ENCODE measurements at places on chromosomes 7 and 10. TPM values are rescaled to one million over a fixed set of nuclear protein-coding genes. Genes with fewer than 3 reads are reported as not detected.

- no peaks in the 10 kb centered on the region for H3K36me3 ChIP-seq
- H3K4me1 ChIP-seq = no peaks in the 10 kb centered on the region
- DNase-seq = no peak
- H3K27me3 ChIP-seq = no peaks in the 10 kb centered on the region
- no peak overlapping the region for H3K27ac ChIP-seq
Measured at GRCh38 chr7:112056409-112056808, 149.8 kb downstream of the DOCK4 start.

GRCh38 chr7:151726652-151727578 lies 150.0 kb downstream of the PRKAG2 start:
- no peak overlapping the region for H3K27ac ChIP-seq
- no peak overlapping the region for H3K4me3 ChIP-seq
- no peaks in the 10 kb centered on the region for H3K36me3 ChIP-seq
- H3K4me1 ChIP-seq = peaks cover 4% of the 10 kb centered on the region
- H3K27me3 ChIP-seq = no peaks in the 10 kb centered on the region

DNA sequence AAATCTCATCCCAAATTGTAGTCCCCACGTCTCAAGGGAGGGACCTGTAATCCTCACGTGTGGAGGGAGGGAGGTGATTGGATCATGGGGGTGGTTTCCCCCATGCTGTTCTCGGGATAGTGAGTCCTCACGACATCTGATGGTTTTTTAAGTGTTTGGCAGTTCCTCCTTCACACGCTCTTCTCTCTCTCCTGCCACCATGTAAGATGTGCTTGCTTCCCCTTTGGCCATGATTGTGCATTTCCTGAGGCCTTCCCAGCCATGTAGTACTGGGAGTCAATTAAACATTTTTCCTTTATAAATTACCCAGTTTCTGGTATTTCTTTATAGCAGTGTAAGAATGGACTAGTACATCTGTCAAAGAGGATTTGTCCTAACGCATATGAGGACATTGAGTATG lies 59.5 kb downstream of the RGS10 start:
- no peaks in the 10 kb centered on the region for H3K4me1 ChIP-seq
- no peaks in the 10 kb centered on the region for H3K36me3 ChIP-seq
- no peaks in the 10 kb centered on the region for H3K27me3 ChIP-seq
- H3K4me3 ChIP-seq = no peak overlapping the region
- no peak for DNase-seq

The RINT1 gene
- 16.6 TPM for total RNA-seq

The PFKFB3 gene
- total RNA-seq = 116 TPM

DNA sequence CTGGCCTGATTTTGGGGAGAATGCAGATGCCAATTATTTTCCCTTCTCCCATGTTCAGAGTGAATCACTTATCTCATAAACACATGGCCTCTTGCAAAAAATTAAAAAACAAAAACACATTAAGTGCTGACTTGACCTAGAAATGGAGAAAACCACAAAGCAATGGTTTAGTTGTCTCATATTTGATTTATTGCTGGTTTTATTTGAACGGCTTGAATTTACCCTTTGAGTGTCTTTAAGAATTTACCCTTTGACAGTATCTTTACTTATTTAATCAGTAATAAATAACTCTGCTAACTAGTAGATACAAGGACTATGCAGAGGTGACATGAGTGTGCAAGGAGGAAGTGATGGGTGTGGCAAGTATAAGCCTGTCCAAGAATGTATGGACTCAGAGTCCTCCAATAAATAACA lies 68.1 kb upstream of the GSDME start:
- H3K4me3 ChIP-seq = no peak overlapping the region
- no peaks in the 10 kb centered on the region for H3K36me3 ChIP-seq

DNA sequence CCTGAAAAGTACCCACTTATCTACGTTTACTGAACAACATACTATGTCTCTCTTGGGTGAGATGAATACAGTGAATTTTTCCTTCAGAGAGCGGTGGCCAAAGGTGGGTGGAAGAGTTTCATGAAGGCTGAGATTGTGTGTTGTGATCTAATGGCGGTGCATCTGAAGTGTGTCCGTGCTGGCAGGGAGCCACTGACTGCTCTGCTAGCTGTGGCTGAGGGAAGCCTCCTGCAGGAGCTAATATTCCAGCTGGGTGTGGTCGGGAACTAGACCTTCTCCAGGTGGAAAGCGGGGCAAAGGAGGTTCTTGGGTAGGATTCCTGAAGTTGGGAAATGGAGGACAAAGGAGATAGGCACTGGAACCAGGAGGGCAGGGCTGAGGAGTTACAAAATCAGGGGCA lies 69.2 kb upstream of the GRB10 start:
- H3K27me3 ChIP-seq = no peaks in the 10 kb centered on the region
- H3K36me3 ChIP-seq = no peaks in the 10 kb centered on the region
- no peak overlapping the region for H3K27ac ChIP-seq

DNA sequence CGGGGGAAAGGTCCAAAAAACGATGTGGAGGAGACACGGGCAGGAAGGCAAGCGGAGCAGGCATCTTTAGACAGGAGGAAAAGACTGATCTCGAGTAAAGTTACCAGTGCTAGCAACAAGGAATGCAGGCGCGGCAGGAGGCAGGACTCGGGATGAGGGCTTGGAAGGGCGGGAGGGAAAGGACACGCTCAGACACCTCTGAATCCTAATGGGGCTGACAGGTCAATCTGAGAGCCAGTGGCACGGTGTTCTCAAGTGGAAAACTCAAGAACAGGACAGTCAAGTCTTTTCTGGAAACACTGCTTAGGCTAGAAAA lies 155.3 kb upstream of the COBL start:
- DNase-seq = no peak
- H3K4me3 ChIP-seq = no peak overlapping the region
- no peak overlapping the region for H3K27ac ChIP-seq
- no peaks in the 10 kb centered on the region for H3K4me1 ChIP-seq
- no peaks in the 10 kb centered on the region for H3K36me3 ChIP-seq
- no peaks in the 10 kb centered on the region for H3K27me3 ChIP-seq

DNA sequence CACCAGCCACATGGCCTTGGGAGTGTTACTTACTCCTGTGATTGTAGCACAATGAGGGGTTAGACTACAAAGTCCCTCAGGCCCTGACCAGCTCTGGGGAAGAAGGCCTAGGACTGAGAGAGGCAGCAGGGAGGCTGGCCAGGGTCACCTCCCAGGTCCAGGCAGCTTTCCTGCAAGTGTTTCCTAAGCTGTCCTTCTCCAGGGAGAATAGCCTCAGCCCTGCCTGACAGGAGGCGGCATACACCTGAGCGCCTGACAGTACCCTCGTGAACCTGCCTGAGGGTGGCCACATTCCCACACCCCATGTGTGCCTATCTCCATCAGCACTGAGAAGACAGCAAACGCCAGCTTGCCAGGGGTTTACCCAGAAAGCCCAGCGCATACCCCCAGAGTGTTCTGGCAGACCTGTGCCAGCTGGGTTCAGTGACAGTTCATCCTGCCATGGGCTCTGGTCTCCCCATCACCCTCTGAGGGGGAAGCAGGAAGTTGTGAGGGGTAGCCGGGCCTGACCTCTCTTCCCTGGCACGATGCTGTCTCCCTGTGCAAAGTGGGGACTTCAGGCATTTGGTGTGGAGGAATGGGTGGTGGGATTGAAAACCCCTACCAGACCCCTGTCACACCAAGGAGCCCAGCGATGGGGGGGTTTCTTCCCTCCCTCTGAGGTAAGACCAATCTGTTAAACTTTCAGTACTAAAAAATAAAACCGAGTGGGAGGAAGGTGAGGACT lies 56.3 kb upstream of the CAMK2B start:
- peak overlapping the region; percentile 84 for H3K27ac ChIP-seq
- no peak for DNase-seq
- no peaks in the 10 kb centered on the region for H3K4me1 ChIP-seq

The HSPB1 gene
- 1,225 TPM for total RNA-seq

GRCh38 chr7:155763691-155764437 lies 48.4 kb downstream of the SHH start:
- peaks cover 4% of the 10 kb centered on the region for H3K36me3 ChIP-seq
- no peak overlapping the region for H3K4me3 ChIP-seq
- no peaks in the 10 kb centered on the region for H3K4me1 ChIP-seq
- H3K27me3 ChIP-seq = no peaks in the 10 kb centered on the region
- no peak overlapping the region for H3K27ac ChIP-seq

GRCh38 chr10:35420827-35421552 lies 84.7 kb downstream of the CCNY start:
- no peak for DNase-seq
- H3K27ac ChIP-seq = no peak overlapping the region
- no peaks in the 10 kb centered on the region for H3K36me3 ChIP-seq
- H3K4me1 ChIP-seq = peaks cover 2% of the 10 kb centered on the region
- no peak overlapping the region for H3K4me3 ChIP-seq

The SLC13A1 gene
- not detected for total RNA-seq

GRCh38 chr10:103931603-103932002 lies 13.6 kb upstream of the STN1 start:
- H3K27ac ChIP-seq = no peak overlapping the region
- no peaks in the 10 kb centered on the region for H3K36me3 ChIP-seq
- H3K4me1 ChIP-seq = no peaks in the 10 kb centered on the region
- no peaks in the 10 kb centered on the region for H3K27me3 ChIP-seq
- no peak for DNase-seq

The PLXNA4 gene
- total RNA-seq = 22.7 TPM

GRCh38 chr7:9148687-9149086 lies 715.3 kb downstream of the NXPH1 start:
- H3K27me3 ChIP-seq = no peaks in the 10 kb centered on the region
- no peak overlapping the region for H3K27ac ChIP-seq
- no peaks in the 10 kb centered on the region for H3K4me1 ChIP-seq
- no peaks in the 10 kb centered on the region for H3K36me3 ChIP-seq

DNA sequence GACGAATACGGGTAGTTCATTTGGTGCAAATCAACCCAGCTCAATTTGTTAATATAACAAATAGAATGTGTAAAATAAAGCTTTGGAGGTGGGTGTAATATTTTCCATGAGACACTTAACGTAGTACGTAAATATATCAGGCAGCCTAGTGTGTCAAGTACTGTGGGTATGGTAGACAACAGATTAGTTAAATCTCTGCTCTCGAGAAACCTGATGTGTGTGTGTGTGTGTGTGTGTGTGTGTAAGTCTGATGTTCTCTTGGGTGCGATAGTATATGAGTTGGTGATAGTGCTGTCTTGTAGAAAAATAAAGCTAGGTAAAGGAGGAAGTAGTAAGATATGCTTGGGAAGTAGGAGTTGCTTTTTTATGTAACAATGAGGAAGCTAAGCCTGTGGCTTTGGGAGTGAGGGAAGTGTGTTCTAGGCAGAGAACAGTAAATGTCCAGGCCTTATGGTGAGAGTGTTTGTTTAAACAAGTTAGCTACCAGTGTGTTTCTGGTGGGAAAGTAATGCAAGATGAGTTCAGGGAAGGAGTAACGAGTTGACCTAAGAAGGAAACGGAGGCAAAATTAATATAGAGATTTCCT lies 26.1 kb downstream of the WAC start:
- H3K27ac ChIP-seq = no peak overlapping the region
- H3K27me3 ChIP-seq = no peaks in the 10 kb centered on the region
- peaks cover 13% of the 10 kb centered on the region for H3K4me1 ChIP-seq

The CLCN1 gene
- not detected for total RNA-seq

DNA sequence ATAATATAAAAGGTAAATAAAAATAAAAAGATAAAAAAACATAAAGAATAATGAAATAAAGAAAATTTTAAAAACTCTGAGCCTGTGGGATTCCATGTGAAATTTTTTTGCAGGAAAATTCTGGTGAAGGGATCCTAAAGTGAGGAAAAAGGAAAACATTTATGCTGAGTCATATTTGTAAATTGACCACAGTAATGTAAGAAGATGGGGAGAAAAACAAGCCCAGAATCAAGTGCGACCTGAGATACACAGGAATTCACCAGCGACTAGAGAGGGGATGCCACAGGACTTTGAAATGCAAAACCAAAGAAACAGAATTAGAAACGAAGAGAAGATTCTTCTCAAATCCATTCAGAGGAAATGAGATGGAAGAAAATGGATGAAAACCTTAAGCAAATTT lies 133.8 kb upstream of the PFKP start:
- H3K4me3 ChIP-seq = no peak overlapping the region
- H3K36me3 ChIP-seq = no peaks in the 10 kb centered on the region
- no peaks in the 10 kb centered on the region for H3K27me3 ChIP-seq
- H3K27ac ChIP-seq = no peak overlapping the region
- H3K4me1 ChIP-seq = no peaks in the 10 kb centered on the region
- no peak for DNase-seq

The SMKR1 gene
- not detected for total RNA-seq

- H3K27me3 ChIP-seq = no peaks in the 10 kb centered on the region
- no peaks in the 10 kb centered on the region for H3K36me3 ChIP-seq
- H3K4me1 ChIP-seq = peaks cover 4% of the 10 kb centered on the region
- DNase-seq = no peak
Measured at GRCh38 chr7:70178787-70179186, 580.5 kb downstream of the AUTS2 start.

DNA sequence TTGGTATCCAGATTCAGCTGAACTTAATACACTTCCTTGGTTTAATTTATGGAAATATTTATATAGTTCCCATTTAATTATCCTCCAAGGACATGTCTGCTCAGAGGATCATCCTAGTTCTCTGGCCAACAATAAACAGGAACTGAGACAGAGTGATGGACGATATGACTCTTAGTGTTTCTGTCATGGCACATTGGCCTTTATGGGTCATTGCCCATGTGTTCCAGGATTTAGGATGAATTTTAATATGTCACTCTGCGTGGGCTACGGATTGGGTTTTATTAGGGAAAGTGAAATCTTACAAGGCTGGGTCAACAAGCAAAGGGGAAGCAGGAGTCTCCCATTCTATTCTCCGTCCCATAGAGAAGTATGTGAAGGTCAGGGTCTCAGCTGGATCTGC lies 18.8 kb upstream of the TNPO3 start:
- H3K36me3 ChIP-seq = no peaks in the 10 kb centered on the region
- no peaks in the 10 kb centered on the region for H3K4me1 ChIP-seq
- H3K27me3 ChIP-seq = peaks cover 1% of the 10 kb centered on the region
- H3K4me3 ChIP-seq = no peak overlapping the region
- H3K27ac ChIP-seq = no peak overlapping the region

GRCh38 chr7:26043801-26044200 lies 108.2 kb upstream of the NFE2L3 start:
- no peak for DNase-seq
- H3K36me3 ChIP-seq = no peaks in the 10 kb centered on the region
- H3K4me1 ChIP-seq = no peaks in the 10 kb centered on the region
- peaks cover 1% of the 10 kb centered on the region for H3K27me3 ChIP-seq

The CYP3A5 gene
- total RNA-seq = 3.4 TPM

The FAM200A gene
- total RNA-seq = 5.9 TPM

GRCh38 chr7:98974906-98975816 lies 96.8 kb downstream of the TRRAP start:
- no peaks in the 10 kb centered on the region for H3K27me3 ChIP-seq
- no peak overlapping the region for H3K27ac ChIP-seq
- no peak for DNase-seq

DNA sequence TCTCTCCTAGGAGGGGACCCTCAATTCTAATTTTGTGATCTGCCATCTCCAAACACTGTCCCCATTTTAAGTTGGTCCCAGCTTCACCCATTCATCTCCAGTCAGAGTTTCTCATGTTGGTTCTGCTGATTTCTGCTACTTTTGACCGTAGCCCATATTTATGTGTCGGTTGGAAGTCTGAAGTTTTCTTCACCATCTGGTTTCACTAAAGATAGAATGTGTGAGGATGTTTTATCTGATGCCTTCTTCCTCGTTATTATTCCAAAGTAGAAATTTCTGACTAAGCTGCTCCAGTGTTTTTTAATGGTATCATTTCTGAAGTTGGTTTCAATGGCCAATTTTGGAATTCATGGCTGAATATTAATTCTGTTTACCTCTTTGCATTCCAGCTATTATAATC lies 21.3 kb upstream of the IFIT2 start:
- peaks cover 4% of the 10 kb centered on the region for H3K4me1 ChIP-seq
- H3K4me3 ChIP-seq = no peak overlapping the region
- H3K36me3 ChIP-seq = no peaks in the 10 kb centered on the region
- H3K27ac ChIP-seq = no peak overlapping the region
- no peaks in the 10 kb centered on the region for H3K27me3 ChIP-seq
